Activated gamma-delta T cell treated with Interleukin-2 at 50 U/mL for 16 hours (primary cell): ENCODE measurements at places on chromosomes 1 and 21.

DNA sequence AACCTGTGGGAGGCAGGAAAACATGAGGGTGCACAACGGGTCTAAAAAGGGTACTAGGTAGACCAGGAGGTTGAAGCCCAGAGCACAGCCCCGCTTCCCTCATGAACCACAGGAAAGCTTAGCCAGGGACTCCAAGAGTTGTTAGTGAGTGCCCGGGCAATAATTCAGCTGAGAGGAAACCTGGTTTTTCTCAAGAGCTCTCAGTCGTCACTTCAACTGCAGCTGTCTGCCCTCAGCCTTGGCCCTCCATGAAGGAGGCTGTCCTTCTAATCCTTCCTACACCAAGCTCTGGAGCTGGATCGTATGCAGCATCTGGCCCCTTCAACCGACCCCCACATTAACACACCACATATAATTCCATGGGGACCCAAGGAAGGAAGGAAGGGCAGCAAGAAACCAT lies 77.0 kb upstream of the BACE2 start:
- DNase-seq: no peak

- DNase-seq: no peak
Measured at GRCh38 chr21:32320726-32321125, 22.1 kb downstream of the MRAP start.

- no peak for DNase-seq
Measured at GRCh38 chr1:76548513-76549100, 318.7 kb upstream of the ST6GALNAC5 start.

DNA sequence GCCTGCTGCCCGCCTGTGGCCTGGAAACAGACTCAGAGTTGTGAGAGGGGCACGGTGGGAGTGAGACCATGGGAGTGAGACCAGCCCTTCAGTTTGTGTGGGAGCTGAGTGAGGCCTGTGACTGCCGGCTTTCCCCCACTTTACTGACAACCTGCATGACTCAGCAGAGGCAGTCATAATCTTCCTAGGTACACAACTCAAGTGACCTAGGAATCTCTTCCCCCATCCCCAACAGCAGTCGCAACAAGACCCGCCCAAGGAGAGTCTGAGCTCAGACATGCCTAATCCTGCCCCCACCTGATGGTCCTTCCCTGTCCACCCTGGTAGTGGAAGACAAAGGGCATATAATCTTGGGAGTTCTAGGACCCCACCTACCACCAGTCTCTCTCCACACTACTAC lies 44.2 kb downstream of the KLHL20 start:
- no peak for DNase-seq
